ENCODE measurements at places on chromosomes 4 and X.

DNA sequence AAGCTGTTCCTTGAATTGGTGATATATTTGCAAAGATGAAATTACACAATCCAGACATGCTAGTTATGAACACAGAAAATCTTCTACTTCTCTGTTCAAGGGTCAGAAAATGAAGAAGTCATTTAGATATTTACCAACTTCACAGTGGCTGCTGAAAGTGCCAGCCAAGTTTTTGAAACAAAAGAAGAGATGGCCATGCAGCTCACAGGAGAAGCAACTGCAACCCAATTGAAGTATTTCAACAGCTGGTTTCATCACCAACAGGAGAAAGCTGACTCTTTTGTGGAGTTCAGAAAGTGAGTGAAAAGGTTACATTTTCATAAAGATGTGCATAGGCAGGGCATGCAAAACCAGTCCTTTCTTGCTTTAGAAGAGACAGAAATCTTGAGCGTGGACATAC is 70.1 kb upstream of the LSM6 start:
- peak; percentile 39 for DNase-seq

GRCh38 chr4:17595471-17596005 is 18.5 kb downstream of the LAP3 start:
- no peak for DNase-seq

GRCh38 chr4:143396695-143397094 is 60.0 kb downstream of the GAB1 start:
- no peak for DNase-seq

GRCh38 chr4:144179152-144179739 is 38.7 kb upstream of the GYPA start:
- DNase-seq = no peak

DNA sequence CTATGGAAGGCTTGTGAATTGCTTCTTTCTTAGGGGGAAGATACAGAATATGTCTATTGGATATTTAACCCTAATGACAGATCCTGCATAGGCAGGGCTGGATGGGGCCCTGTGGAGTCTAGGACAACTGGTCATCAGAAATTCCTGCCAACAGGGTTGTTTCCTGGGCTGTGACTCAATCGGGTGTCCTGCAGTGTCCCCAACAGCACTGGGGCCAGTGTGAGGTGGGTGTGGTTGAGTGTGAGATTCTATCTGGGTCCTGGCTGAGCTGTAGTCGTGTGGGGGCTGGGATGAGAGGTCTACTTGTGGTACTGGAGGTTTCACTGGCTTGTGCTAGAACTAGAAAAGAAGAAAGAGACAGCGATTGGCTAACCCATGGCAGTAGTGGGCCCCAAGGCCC is 87.3 kb upstream of the WDR1 start:
- DNase-seq = no peak

GRCh38 chr4:27084685-27085361 is 224.2 kb downstream of the STIM2 start:
- no peak for DNase-seq

GRCh38 chr4:101870874-101871273 is 80.3 kb downstream of the BANK1 start:
- DNase-seq = no peak

- DNase-seq = no peak
These were observed 850 bp downstream of the IGBP1 start for GRCh38 chrX:70134116-70134477.

- DNase-seq = no peak
These were observed 38.0 kb downstream of the GPM6B start for GRCh38 chrX:13778916-13779315.

DNA sequence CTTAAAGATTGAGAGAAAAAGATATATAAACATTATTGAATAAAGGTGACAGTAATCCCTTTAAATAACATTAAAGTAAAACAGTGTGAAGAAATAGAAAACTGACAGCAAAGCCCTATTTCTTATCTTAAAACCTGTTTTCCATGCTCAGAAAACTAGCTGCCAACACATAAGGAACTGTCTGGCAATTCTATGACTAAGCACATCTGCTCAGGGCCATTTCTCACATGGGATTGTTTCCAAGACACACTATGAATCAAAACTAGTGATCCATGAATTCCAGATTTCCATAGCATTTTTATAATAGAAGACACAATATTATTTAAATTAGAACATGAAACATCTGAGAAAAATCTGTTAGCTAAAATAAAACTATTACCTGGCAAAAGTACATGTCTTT is 113.4 kb downstream of the SCLT1 start:
- DNase-seq = no peak

DNA sequence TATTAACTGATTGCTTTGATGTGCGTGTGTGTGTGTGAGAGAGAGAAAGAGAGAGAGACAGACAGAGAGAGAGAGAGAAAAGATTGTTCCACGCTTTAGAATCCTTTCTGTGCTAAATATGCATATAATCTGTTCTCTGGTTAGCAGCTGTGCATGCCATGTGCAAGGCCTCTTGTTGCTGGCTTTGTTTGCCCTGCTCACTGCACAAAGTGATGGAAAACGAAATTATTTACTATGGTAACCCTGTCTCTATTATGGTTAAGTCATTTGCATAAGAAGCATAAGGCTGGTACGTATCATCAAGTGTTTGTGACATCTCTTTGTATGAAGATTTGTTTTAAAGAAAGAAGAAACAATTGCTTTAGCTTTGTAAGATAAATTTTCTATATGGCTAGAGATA is 190.2 kb upstream of the POF1B start:
- no peak for DNase-seq

GRCh38 chr4:30836231-30836630 is 116.1 kb downstream of the PCDH7 start:
- no peak for DNase-seq

GRCh38 chrX:126509923-126510322 is 42.7 kb downstream of the DCAF12L1 start:
- DNase-seq = no peak

DNA sequence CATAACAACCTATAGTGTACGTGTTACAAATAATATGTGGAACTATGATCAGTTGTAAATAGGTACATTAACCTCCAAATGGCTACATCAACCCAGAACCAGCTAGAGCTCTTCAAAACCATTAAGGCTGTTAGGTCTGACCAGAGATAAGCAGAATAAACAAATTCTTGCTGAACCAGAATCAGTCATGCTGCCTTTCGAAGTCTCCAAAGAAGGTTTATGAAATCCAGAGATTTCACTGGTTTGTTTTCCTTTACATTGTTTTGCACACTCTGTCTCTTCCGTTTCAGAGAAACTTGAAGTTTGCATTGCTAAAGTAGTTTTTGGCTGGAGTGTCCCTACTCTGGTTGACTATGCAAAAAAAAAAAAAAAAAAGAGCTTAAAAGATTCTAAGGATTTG is 177.3 kb upstream of the SLIT2 start:
- no peak for DNase-seq

GRCh38 chr4:4868040-4868757 is 8.7 kb downstream of the MSX1 start:
- DNase-seq = no peak

GRCh38 chr4:80913381-80913780 is 117.1 kb upstream of the BMP3 start:
- DNase-seq = no peak

DNA sequence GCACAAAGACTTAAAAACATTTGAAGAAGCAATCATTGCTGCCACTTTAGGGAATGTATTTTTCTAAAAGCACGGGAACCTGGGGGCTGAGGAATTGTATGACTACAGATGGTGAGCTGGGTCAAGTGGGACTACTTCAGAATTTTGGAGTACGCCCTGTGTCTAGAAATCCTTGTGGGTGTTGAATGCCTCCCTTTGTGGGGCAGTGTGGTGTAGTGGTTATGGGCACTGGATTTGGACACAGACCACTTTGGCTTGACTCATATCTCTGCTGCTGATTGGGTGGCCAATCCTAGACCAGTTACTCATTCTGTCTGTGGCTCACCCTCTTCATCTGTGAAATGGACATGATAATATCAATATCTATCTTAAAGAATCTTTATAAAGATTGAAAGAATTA is 155.0 kb upstream of the RPS6KA3 start:
- no peak for DNase-seq

DNA sequence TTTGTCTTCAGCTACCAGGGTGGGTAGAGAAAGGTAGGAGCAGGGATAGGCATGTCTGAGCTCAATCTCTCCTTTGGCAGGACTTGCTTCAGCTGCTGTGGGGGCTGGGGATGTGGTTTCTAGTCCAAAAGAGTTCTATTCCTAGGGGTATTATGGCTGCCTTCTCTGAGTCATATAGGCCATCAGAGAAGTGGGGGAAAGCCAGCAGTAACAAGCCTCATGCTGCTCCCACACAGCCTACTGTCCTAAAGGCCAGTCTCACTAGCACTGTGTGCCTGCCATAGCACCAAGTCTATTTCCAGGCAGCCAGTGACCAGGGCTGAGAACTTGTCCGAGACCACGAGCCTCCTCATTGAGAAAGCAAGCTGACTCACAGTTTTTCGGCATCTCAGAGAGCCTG is 270.6 kb downstream of the DCAF12L2 start:
- no peak for DNase-seq

DNA sequence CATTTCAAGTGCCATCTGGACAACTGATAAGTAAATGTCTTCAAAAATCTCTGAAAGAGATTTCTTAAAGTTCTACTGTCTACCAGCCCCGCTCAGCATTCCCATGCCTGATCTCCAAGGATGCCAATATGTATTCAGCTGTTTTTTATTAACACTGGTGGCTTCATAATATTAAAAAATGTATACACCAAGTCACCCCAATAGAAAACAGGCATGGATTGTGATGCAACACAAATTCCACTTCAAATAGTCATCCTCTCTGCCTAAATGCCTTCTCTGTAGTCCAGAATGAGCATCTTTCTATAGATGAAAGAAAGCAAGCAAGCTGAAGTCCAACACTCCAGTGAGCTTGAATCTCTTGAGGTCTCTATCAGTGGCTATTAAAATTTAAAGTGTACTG is 152.2 kb upstream of the PPARGC1A start:
- no peak for DNase-seq

GRCh38 chr4:41678951-41679350 is 69.6 kb downstream of the PHOX2B start:
- peak; percentile 24 for DNase-seq

GRCh38 chr4:2125023-2125422 is 65.9 kb downstream of the NAT8L start:
- DNase-seq = no peak

DNA sequence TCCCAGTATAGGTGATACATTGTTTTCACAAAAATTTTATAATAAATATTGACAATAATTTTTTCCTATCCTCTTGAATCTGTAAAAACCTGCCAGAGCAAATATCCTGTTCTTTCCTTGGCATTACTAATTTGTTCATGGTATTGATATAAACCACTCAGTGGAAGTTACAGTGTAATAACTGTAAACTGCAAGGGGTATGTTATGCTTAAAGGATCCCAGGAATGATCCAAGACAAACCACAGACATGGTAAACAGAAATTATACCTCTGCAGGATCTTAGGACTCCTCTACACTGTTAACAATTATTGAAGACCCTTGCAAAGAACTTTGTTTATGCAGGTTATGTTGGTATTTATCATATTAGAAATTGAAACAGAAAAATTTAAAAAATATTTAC is 17.7 kb upstream of the MAD2L1 start:
- no peak for DNase-seq

DNA sequence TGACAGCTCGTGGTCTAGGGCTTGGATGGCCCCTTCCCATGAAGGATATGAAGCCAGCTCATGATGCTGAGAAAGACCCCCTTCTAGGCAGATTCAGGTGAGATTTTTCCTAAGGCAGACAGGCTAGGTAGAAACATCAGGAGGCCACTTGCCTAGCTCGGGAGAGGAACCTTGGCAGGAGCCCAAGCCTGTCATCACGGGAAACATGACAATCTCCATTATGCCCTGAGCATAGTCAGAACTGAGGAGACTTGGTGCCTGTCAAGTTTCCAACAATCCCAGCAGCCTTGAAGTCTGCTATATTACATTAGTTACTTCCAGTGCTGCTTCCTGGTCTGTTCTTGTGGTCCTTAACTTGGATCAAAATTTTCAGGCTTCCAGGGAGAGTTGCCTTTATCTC is 18.7 kb upstream of the WDR1 start:
- DNase-seq = no peak

- DNase-seq = no peak
These were observed 60.2 kb upstream of the VCX3B start for GRCh38 chrX:8404471-8404870.

DNA sequence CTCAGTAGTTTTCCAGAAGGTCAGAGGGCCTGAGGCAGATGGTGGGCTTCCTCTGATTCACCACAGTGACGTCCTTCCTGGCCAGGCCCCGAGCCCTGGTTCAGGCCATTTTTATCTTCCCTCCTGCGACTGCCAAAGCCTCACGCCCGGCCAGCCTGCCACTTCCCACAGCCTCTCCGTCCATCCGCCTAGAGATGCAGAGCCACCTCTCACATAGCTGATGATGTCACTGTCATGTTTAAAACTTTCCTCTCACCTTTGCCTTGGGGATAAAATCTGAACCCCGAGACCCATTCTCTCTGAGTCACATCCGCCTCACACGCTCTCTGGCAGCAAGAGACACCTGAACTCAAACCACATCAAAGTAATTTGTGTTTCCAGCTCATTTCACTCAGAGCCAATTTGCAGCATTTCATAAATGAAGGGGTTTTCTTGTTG is 175.3 kb downstream of the QDPR start:
- peak; percentile 75 for DNase-seq

DNA sequence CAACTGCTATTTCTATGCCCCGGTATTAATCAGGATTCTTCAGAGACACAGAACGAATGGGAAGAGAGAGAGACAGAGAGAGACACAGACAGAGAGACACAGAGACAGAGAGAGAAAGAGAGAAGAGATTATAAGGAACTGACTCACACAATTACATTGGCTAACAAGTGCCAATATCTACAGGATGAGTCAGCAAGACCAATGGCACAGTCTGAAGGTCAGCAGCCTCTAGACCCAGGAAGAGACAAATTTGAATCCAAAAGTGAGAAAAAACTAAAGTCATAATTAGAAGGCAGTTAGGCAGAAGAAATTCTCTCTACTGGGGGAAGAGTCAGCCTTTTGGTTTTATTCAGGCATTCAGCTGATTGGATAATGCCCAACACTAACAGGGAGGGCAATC is 187.3 kb downstream of the MAB21L2 start:
- DNase-seq = no peak

- no peak for DNase-seq
These were observed 50.3 kb upstream of the HGFAC start for GRCh38 chr4:3391422-3391821.

- peak; percentile 90 for DNase-seq
These were observed 51.7 kb downstream of the TMEM154 start for GRCh38 chr4:152628128-152628527.

GRCh38 chrX:22118161-22118830 is 86.2 kb downstream of the PHEX start:
- DNase-seq = no peak

- no peak for DNase-seq
These were observed 21.2 kb downstream of the NKX3-2 start for GRCh38 chr4:13523105-13523477.

Measured in esophagus muscularis mucosa (tissue), 4 donors.